ENCODE measurements at places on chromosomes 12 and 14.

- no peak for DNase-seq
Observed at GRCh38 chr14:95769976-95770375, 56.1 kb upstream of the TCL1A start.

GRCh38 chr12:20361416-20361815 is 6.9 kb upstream of the PDE3A start:
- DNase-seq: no peak

GRCh38 chr12:112906712-112907414 is at the start of gene OAS1:
OAS1 (plus strand) TSS chr12:112906962; CDS start chr12:112907040, 78 bp downstream.
- peak; percentile 63 for DNase-seq

DNA sequence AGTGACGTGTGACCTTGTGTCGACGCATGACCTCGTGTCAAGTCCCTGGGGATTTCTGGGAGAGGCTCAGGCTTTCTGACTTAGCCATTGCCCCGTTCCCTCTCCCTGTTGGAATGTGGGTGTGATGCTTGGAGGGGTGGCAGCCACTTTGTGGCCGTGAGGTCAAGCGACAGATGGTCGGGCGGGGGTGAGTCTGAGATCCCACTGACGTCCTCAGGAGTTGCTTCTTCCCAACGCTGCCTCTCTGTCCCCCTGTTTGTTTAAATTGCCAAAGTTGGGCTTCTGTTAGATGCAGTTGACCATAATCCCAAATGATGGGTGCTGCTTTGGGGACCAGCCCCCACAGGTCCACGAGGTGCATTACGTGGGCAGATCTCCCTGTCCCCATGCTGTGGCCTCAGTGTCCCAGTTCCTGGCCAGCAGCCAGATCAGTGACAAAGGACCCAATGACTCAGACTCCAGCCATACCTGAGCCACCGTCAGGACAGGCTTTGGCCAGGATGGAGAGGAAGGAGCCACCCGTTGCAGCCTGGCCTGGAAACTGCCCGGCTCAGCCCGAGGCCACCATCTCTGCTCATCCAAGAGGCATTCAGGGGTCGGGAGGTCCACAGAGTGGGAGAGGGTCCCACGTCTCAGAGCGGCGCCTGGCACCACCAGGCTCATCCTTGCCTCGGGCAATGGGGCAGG is 34.4 kb upstream of the GALNT9 start:
- no peak for DNase-seq

DNA sequence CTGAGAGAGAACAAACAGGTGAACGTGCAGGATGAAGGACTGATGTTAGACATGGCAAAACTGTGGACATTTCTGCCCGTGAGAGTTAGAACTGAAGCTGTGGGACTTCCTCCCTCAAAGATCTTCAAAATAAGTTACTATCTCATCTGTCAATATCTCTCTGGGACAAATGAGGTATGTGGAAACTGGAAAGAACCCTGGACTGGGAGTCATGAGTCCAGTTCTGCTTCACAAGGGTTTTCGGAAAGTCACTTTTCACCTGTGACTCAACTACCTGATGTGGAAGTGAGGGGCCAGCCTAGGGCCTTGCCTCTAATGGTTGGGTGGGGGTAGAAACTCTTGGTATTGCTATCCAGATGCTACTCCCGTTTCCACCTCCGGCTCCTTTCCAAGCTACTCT is 47.3 kb downstream of the RAB35 start:
- no peak for DNase-seq

DNA sequence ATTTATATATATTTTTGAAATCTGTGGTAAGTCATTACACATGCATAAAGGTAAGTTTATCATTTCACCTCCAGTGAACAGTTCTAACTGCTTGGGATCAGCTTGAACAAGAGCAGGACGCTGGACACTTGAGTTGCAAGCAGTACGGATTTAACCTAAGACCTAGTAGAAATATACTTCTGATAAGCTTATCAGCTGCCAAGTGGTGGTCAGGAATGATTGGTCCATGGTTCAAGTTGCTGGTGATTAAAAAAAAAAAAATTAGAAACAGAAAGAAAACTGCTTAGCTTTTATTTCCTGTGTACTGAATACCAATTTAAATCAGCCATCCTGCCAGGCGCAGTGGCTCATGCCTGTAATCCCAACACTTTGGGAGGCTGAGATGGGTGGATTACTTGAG is 88.6 kb downstream of the AEBP2 start:
- no peak for DNase-seq

DNA sequence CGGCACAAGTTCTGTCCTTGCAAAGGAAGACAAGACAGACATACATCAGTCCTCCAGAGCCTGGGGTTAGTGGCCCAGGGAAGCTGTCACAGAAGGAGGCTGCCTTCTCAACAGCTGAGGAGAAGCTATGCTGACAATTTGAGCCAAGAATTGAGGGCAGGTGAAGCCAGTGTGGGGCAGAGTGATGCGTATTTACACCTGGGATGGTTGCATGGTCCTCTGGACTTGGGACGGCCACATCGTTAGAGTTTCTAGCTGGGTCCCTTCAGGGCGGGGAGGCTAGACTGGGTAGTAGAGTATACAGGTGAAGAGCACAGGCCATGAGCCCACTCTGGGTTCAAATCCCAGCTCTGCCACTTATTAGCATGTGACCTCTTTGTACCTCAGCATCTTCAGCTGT is 16.5 kb downstream of the KRT85 start:
- DNase-seq: peak; percentile 52

DNA sequence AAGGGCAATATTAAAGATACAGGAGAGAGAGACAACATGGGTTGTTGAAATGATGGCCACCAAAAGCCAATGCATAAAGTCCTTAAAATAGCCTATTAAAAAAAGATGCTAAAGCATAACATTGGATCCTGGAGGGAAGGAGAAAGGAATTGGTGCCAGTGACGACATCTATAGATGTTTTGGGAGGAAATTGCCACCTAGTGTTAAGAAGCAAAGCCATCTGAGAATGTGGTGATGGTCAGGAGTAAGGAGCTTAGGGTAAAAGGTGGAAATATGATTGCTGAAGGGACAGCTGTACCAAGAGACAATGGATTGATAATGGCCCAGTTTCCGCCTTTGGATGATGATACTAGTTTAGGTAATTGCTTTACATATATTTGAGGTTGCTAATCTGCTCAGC is 85.1 kb downstream of the TMEM30B start:
- no peak for DNase-seq

DNA sequence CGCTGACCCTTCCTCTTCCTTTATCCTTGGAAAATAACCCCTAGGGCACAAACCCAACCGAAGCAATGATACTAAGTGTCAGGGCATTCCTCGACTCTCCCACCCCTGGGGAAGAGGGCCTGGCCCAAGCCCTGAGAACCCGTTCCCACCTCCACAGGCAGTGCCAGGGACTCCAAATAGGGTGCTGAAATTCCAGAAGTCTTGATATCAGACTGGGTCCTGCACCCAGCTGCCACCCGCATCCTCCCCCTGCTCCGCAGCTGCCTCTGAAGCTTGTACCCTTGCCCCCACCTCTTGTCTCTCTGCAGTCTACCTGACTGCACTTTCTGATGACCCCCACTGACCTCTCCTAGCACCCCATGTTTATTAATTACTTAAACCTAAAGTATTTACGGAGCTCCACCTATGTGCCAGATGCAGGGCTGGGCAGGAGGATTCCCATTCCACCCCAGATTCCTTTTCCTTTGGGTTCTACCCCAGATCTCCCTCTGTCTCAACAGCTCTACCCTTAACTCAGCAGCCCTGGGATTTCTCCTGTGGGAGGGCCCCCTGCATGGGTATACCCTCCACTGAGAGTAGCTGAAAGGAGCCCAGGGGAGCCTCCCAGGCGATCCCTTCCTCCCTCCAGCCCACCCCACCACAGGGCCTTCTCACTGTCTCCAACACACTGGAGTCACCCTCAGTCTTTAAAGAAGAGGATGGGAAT is 4.1 kb upstream of the KRT18 start:
- DNase-seq: peak; percentile 82

GRCh38 chr12:103556890-103557627 is 30.0 kb upstream of the STAB2 start:
- DNase-seq: no peak

GRCh38 chr12:13489246-13489645 is 292.7 kb downstream of the EMP1 start:
- DNase-seq: no peak

DNA sequence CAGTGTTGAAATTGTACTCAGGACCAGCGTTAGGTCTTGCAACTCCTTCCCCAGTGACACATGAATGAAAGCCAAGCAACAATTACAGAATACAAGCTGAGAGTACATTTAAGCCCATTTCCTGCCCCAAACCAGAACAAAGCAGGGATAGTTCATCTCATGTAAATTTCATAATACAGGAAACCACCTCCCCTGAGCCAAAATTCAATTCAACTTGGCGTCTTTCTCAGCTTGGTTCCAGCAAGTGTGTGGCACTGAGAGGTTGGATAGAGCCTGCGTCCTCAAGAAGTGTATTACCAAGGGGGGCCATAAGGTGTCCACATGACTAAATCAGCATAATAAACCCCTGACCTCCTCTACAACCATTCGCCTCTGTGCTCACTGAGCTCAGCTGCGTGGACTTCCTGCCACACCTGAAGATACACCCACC is 278.9 kb upstream of the CRY1 start:
- no peak for DNase-seq

- no peak for DNase-seq
Observed at GRCh38 chr14:38202444-38203191, 5.1 kb upstream of the SSTR1 start.

GRCh38 chr12:69837191-69837590 is 12.2 kb downstream of the MYRFL start:
- no peak for DNase-seq

DNA sequence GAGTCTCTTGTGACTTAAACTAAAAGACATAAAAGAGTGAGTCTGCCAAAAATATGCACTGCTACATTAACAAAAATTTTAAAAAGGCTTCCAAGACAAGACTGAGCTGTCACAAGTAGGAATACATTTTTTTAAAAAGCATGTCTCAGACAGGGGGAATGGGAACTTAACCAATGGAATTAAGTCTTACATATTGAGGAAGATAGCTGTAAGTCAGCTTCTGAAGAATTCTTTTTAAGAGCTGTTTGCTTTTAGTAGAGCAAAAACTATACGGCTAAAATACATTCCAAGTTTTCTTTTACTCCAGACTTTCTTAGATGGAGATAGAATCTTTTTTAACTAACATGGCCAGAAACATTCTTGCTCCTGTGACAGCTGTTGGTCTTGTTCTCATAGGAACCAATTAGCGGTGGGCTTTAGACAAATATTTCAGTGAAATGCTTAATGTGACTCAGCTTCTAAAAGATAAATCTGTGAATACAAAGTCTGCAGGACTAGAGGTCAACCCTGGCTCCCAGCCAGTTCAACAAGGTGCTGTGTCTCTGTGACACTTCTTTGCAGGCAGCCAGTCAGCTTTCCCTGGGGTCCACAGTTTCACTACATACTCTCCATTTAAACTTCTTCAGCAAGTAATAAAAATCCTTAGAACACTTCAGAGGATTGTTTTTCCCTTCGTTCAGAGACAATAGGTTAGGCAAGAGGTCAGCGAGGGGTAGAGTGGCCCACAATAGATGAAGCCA is 187.6 kb downstream of the NAV3 start:
- DNase-seq: no peak

- DNase-seq: peak; percentile 64
Observed at GRCh38 chr14:67240168-67240932, 885 bp upstream of the PALS1 start.

DNA sequence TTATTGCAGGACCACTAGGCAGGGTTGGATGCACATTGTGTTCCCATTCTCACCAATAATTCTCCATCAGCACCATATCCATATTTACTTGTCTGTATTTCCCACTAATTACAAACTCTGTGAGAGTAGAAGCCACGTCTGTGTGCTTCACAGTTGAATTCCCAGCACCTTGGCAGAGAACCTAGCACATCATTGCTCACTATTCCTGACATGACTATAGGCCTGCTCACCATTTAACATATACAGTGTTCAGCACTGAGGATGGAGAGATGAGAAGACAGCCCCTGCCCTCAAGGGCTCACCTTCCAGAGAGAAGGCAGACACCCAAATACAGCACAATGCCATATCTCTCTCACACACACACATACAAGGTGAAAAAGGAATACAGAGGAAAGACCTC is 5.0 kb downstream of the DAD1 start:
- DNase-seq: no peak

GRCh38 chr12:49553512-49554088 is 14.3 kb downstream of the MCRS1 start:
- DNase-seq: peak; percentile 61

DNA sequence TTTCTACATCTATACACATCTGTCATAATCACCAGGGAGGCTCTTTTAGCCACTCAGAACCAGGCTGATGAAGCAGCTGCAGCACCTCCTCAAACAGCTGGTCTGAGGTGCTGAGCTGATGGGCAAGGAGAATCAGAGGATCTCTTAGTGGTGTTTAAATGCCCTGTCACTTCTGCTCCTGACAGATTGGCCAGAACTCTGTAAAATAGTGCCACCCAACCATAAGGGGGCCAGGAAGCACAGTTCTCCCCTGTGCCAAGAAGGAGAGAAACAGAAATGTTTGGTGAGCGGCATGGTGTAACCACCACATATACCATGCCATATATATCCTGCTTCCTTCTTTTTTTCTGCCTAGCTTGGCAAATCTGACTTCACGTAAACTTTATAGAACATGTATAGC is 12.8 kb downstream of the SOCS2 start:
- no peak for DNase-seq

- no peak for DNase-seq
Observed at GRCh38 chr14:50037852-50038251, 78.5 kb downstream of the VCPKMT start.

GRCh38 chr12:65756956-65757511 is 67.2 kb upstream of the HMGA2 start:
- DNase-seq: no peak

DNA sequence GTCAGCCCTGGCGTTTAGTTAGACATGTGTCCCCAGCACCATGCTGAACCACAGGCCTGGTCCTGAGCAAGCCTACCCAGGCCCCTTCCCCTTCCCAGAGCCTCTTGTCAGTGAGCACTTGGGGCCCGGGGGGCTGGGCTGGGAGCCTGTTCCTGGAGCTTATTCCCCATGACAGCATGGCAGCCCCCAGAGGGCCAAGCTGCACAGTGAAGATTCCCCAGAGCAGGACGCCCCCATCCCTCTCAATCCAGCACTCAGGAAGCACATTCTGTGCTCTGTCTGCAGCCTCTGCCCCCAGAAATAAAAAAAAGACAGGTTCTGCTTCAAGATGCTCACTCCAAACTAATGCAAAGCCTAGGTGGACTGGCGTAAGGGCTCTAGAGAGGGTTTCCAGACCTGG is 117.3 kb downstream of the LGMN start:
- no peak for DNase-seq

GRCh38 chr12:104855599-104855998 is 102.5 kb downstream of the SLC41A2 start:
- DNase-seq: no peak

GRCh38 chr12:124557518-124558223 is 9.7 kb downstream of the NCOR2 start:
- DNase-seq: no peak

DNA sequence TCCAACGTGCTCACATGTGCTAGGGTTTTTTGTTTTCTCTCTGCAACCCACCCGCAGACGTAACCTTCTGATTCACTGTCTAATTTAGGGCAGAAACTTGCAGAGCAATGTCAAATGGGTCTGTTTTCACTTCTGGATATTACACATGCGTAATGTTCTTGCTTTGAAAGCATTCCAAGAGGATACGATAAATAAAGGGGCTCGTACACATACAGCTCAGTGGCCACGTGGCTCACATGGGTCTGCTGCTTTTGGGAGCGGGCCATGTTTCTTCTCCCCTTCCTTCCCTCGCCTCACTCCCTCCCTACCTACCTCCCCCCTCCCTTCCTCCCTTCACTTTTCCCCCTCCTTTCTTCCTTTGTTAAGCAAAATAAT is 23.4 kb downstream of the CACNA1C start:
- DNase-seq: no peak

Data from islet precursor cell (in vitro differentiated cells).